ENCODE measurements at places on chromosomes 1 and 21.

DNA sequence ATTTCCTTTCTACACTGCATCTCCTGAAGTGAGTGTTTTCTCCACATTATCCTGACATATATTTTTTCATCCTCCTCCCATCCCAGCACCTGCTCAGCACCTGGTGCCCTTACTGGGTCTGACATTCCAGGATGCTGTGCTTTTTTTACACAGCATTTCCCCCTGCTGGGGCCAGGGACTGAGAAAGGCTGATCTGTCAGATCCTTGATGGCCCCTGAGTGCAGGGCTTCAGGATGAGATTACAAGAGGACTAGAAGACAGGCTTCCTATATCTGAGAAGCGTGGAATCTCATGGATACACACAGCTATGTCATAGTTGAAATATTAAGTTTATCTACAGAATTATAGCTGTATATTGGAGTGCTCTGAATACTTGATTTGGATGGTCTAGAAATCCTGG, 24.4 kb downstream of the RCAN1 start:
- no peak overlapping the region for H3K4me3 ChIP-seq
- no peak overlapping the region for H3K27ac ChIP-seq
- H3K27me3 ChIP-seq = no peaks in the 10 kb centered on the region
- DNase-seq = no peak
- H3K4me1 ChIP-seq = peaks cover 42% of the 10 kb centered on the region

- no peak overlapping the region for H3K27ac ChIP-seq
- DNase-seq = no peak
- H3K27me3 ChIP-seq = no peaks in the 10 kb centered on the region
- H3K36me3 ChIP-seq = no peaks in the 10 kb centered on the region
Measured at GRCh38 chr1:223556414-223557129, 108.9 kb downstream of the CAPN8 start.

DNA sequence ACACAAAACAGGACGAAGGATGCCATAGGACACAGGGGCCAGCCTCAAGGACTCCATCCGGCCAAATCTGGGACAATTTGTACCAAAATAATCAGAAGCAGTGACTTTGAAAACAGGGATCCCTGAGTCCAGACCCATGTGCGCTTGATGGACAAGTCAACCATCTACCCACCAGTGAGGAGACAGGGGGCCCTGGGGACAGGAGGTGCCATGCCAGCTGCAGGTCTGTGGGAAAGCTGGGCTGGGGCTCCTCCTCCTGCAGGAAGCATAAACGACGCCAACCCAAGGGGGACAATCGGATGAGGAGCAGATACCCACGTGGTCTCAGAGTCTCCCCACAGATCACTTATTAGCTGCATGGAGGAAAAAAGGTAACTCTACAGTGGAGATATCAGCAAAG, 50.6 kb downstream of the NPHP4 start:
- H3K36me3 ChIP-seq = peaks cover 43% of the 10 kb centered on the region
- no peak for DNase-seq
- H3K4me1 ChIP-seq = no peaks in the 10 kb centered on the region
- no peak overlapping the region for H3K27ac ChIP-seq
- no peaks in the 10 kb centered on the region for H3K27me3 ChIP-seq
- H3K4me3 ChIP-seq = no peak overlapping the region

- no peaks in the 10 kb centered on the region for H3K4me1 ChIP-seq
- no peak overlapping the region for H3K27ac ChIP-seq
- no peaks in the 10 kb centered on the region for H3K36me3 ChIP-seq
- H3K27me3 ChIP-seq = no peaks in the 10 kb centered on the region
Measured at GRCh38 chr1:30672661-30673060, 50.7 kb downstream of the MATN1 start.

DNA sequence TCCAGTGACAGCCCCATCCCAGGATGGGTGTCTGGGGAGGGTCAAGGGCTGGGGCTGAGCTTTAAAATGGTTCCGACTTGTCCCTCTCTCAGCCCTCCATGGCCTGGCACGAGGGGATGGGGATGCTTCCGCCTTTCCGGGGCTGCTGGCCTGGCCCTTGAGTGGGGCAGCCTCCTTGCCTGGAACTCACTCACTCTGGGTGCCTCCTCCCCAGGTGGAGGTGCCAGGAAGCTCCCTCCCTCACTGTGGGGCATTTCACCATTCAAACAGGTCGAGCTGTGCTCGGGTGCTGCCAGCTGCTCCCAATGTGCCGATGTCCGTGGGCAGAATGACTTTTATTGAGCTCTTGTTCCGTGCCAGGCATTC, 24.2 kb downstream of the PCSK9 start:
- H3K4me3 ChIP-seq = no peak overlapping the region
- H3K36me3 ChIP-seq = peaks cover 8% of the 10 kb centered on the region
- no peaks in the 10 kb centered on the region for H3K4me1 ChIP-seq
- no peak overlapping the region for H3K27ac ChIP-seq
- no peaks in the 10 kb centered on the region for H3K27me3 ChIP-seq
- no peak for DNase-seq

- no peaks in the 10 kb centered on the region for H3K36me3 ChIP-seq
- no peak for DNase-seq
- H3K4me3 ChIP-seq = no peak overlapping the region
- H3K27ac ChIP-seq = no peak overlapping the region
Measured at GRCh38 chr1:89502042-89502441, 22.6 kb upstream of the LRRC8B start.

DNA sequence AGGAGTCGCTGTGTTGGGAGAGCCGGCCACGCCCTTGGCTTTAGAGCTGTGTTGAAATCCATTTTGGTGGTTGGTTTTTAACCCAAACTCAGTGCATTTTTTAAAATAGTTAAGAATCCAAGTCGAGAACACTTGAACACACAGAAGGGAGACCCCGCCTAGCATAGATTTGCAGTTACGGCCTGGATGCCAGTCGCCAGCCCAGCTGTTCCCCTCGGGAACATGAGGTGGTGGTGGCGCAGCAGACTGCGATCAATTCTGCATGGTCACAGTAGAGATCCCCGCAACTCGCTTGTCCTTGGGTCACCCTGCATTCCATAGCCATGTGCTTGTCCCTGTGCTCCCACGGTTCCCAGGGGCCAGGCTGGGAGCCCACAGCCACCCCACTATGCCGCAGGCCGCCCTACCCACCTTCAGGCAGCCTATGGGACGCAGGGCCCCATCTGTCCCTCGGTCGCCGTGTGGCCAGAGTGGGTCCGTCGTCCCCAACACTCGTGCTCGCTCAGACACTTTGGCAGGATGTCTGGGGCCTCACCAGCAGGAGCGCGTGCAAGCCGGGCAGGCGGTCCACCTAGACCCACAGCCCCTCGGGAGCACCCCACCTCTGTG, 4.7 kb downstream of the C1orf35 start:
- no peak for DNase-seq
- no peaks in the 10 kb centered on the region for H3K27me3 ChIP-seq
- no peak overlapping the region for H3K4me3 ChIP-seq
- H3K27ac ChIP-seq = no peak overlapping the region

GRCh38 chr1:8461351-8462110, 143.6 kb downstream of the SLC45A1 start:
- H3K27me3 ChIP-seq = no peaks in the 10 kb centered on the region
- peaks cover 9% of the 10 kb centered on the region for H3K36me3 ChIP-seq
- no peak for DNase-seq
- no peak overlapping the region for H3K4me3 ChIP-seq
- peak overlapping the region; percentile 5 for H3K27ac ChIP-seq

- peaks cover 3% of the 10 kb centered on the region for H3K27me3 ChIP-seq
- H3K27ac ChIP-seq = no peak overlapping the region
- H3K4me3 ChIP-seq = no peak overlapping the region
- H3K36me3 ChIP-seq = no peaks in the 10 kb centered on the region
Measured at GRCh38 chr1:81498471-81499462, 302.0 kb upstream of the ADGRL2 start.

DNA sequence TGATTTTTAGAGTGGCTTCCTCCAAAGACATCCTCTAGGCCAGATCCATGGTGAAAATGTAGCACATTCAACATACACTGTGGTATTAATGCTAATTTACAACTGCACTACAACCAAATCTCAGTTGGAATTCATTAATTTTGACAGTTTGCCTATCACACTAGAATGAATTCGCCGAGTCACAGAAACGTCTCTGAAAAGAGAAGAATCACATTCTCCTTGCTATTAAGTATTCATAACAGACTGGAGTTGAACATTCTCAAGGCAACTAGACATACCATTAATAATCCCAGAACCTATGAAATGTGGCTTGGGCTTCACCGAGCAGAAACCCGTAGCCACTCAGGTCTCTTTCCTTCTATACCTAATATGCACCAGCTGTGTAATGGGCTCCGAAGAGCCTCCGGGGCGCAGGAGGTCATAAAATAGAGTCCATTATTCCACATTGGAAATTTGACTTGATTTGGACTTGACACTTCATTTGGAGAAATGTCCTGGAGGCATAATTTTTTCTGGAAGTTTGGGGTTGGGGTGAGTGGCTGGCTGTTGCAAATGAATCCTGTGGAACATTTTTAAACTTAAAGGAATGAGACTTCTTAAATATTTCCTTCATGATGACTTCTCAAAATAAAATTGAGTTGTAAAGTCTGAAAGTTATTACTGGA, 117.1 kb downstream of the DSCAM start:
- no peak for DNase-seq
- no peaks in the 10 kb centered on the region for H3K4me1 ChIP-seq
- no peak overlapping the region for H3K27ac ChIP-seq
- no peaks in the 10 kb centered on the region for H3K27me3 ChIP-seq
- no peak overlapping the region for H3K4me3 ChIP-seq

- no peaks in the 10 kb centered on the region for H3K27me3 ChIP-seq
- H3K27ac ChIP-seq = peak overlapping the region; percentile 25
- peaks cover 14% of the 10 kb centered on the region for H3K4me1 ChIP-seq
- H3K4me3 ChIP-seq = no peak overlapping the region
- DNase-seq = no peak
- no peaks in the 10 kb centered on the region for H3K36me3 ChIP-seq
Measured at GRCh38 chr1:182249201-182249676, 142.4 kb downstream of the GLUL start.

DNA sequence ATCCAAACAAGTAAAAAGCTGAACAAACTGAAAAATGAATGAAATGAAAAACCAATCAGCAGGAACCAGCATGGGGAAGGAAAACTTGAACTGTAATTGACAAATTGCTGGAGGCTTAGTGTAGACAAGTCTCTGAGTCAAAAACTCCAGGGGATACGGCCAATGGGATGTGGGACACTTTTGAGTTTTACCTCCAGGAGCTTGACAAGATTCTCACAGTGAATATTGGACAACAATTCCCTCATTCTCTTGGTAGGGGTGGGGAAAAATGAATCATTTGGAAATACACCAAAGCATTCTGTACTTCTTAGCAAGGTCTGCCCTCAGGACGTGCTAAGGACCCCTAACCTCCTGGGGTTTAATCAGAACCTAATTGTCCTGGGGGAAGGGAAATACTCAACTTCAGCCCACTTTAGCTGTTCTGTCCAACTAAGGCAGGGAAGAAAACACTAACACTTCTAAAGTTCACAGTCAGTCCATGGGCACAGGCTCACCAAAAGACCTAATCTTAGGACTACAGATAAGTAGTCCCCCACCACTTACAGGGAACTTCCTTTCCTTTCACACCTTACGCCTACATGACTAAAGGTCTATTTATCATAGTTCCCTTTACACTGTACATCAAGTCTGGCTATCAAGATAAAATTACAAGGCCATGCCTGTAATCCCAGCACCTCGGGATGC, 60.7 kb upstream of the CDC42BPA start:
- no peak overlapping the region for H3K4me3 ChIP-seq
- no peaks in the 10 kb centered on the region for H3K36me3 ChIP-seq
- DNase-seq = no peak
- no peaks in the 10 kb centered on the region for H3K27me3 ChIP-seq
- no peak overlapping the region for H3K27ac ChIP-seq
